ENCODE measurements at places on chromosomes 1 and 21.

DNA sequence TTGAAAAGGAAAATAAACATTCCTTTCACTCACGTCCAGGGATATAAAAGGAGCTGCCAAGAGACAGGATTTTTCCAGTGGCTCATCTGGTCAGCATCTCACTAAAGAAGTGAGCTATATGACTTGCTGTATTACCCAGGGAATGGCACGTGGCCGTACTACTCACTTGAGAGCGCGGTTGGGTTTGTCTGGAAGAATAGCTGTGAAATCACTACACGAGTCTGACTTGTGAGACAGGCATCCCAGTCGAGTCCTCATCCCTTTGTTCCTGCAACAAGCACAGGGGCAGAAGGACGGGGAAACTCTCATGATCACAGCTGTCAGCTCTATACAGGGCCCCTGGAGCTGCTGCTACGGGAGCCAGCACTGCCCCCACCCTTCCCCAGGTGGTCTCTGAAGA, 17.7 kb downstream of the RGS8 start:
- DNase-seq = no peak

DNA sequence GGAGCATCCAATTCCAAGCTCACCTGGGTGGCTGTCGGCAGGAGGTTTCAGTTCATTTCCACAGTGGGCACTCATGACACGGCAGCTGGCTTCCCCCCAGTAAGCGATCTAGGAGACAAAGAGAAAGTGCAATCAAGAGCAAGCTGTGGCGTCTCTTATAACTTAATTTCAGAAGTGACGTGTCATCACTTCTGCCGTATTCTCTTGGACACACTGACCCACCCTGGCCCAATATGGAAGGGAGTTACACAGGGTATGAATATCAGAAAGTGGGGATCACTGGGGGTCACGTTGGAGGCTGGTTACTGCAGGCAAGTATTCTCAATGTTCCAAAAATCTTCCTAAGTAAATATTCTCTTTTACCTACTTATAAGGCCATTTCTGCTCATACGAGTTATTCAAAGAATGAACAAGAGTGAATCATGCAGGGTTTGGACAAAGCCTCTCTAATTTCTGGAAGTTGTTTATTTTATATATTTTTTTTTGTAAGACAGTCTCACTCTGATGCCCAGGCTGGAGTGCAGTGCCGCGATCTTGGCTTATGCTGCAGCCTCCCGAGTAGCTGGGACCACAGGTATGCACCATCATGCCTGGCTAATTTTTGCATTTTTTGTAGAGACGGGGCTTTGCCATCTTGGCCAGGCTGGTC, 46.5 kb upstream of the GREM2 start:
- DNase-seq = no peak

DNA sequence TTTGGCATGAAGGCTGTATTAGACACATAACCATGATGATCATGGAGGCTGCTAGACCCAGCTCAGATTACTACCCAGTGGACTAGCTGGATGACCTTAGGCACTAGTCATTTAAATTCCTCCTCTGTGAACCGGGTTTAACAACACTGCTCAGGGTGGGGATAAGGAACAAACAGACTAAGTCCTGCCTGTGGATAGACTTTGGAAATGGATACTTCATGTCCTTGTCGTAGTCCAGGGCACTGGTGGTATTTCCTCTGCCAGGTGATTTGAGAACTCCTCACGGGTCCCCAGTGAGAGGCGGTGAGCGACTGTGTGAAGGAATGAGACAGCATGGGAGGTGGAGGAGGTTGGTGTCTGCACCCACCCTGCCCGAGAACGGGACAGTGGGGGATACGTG, 72.9 kb upstream of the SELENON start:
- no peak for DNase-seq

GRCh38 chr1:183711741-183712361, 58.7 kb upstream of the APOBEC4 start:
- DNase-seq = no peak

DNA sequence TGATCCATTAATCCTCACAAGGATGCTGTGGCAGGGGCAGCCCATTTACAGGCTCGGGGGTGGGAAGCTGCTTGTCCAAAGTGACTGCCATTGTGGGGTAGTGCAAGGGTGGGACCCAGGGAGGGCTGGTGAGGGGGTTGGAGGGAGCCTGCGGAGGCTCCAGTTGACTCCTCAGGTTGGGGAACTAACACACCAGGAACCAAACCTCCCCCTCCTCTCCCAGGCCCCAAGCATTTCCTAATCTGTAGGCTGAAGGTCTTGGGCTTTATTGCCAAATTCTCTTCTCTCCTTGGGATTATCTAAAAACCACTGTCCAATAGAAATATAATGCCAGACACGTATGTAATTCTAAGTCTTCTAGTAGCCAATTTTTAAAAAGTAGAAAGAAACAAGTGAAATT, 18.2 kb downstream of the IKBKE start:
- DNase-seq = no peak

- no peak for DNase-seq
Observed at GRCh38 chr1:211783897-211784296, 46.7 kb downstream of the LPGAT1 start.

- no peak for DNase-seq
Observed at GRCh38 chr1:198360208-198360729, 180.2 kb downstream of the ATP6V1G3 start.

GRCh38 chr1:116494353-116494692, 76.5 kb downstream of the CD58 start:
- no peak for DNase-seq
